ENCODE measurements at places on chromosomes 3 and 15.
A peak's percentile ranks its signal among the peaks of the same experiment; 100 is the strongest.

GRCh38 chr3:81393251-81393650 lies 368.2 kb downstream of the GBE1 start:
- DNase-seq, result no peak

- DNase-seq, result no peak
Measured at GRCh38 chr3:46825450-46825849, 37.8 kb downstream of the MYL3 start.

DNA sequence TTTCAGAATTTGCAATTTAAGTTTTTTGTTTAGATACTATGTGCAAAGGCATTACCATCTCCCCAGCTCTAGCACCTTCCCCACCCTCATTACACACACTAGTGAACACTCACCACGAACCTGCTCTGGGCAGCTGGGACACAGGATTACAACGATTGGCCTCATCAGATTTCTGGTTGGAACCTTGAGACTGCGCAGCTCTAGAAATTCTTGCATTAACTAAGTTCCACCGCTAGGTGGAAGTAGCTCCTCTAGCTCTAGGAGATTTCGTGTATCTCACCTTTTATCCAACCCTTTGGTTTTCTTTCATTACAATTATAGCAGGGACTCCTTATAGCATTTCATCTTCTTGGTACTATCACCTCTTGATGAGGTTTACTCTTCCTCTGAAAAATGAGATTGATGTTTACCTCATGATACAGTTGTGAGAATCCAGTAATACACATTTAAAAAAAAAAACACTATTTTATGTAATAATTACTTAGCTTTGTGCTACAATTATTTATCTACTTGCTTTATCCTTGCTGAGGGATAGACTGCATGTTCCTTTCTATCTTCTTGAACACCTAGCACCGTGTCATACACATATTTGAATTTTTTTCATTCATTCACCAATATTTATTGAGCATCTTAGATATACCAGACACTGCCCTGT lies 28.7 kb upstream of the PLOD2 start:
- DNase-seq, result no peak

GRCh38 chr3:129000742-129001100 lies 383 bp upstream of the EFCC1 start:
- no peak for DNase-seq

GRCh38 chr3:126961191-126961790 lies 21.6 kb upstream of the PLXNA1 start:
- no peak for DNase-seq

GRCh38 chr3:44093531-44093930 lies 148.2 kb upstream of the TOPAZ1 start:
- DNase-seq, result no peak

DNA sequence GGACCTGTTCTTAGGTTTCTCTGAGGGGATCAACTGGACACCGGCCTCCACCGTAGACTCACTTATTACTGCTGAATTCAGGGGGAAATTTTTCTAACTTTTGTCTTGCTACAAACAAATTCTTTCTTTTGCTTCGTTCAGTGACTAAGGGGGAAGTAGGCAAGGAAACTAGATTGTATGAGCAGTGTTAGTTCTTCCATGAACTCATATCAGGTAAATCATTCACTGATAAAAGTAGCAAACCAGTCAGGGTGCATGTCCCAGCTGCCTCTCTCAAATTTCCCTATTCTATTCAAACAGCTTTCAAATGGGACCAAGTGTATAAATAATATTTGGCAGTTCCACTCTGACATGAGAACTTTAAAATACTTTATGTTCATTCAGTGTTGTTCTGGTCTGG lies 7.3 kb upstream of the CCDC13 start:
- no peak for DNase-seq

GRCh38 chr3:66441692-66442091 lies 59.1 kb downstream of the LRIG1 start:
- DNase-seq, result no peak

DNA sequence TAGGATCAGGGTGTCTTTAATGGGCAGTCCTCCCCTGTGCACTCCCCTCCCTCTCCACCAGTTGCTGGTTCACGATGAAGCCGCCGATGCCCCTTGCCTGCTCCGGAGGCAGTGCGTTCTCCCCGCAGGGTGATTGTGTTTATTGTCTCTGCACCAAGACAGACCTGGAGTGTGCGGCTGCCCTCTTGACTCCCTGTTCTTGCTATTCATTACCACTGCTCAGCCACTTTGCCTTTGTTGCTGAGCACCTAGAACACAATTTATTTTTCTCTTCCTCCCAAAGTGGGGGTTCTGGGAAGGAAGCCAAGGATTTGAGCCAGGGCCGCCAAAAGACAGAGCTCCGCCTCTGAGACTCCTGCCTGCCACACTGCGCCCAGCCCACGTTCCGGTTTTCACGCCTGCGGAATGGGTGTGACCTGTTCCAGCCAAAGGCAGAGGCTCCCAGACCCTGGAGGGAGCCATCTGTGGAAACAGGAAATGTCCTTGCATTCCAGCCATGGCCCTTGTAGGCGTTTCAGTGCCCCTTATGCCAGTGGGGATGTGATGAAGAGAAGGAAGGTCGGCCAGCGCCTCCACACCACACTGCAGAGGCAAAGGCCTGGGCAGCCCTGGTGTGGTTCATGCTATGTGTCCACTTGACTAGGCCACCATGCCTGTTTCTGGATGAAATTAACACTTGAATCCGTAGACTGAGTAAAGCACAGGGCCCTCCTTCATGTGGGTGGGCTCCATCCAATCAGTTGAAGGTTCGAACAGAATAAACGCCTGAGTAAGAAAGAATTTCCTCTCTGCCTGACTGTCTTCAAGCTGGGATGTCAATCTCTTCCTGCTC lies 85.8 kb downstream of the HMG20A start:
- no peak for DNase-seq

DNA sequence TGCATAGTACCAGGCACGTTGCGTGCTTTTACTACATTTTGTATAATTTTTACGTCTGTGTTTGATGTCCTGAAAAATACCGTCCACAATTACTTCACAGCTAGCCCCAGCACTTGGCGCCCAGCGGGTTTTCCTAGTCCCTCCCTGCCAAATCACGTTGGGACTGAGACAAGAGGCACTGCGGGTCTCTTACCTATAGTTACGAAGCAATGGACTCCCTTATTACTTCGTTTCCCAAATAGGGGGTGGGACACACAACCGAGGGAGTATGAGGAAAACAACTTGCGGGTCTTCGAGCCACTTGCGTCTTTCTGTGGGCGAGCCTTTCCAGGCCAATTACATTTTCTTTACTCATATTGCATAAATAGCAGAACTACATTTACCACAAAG lies 620 bp upstream of the CMSS1 start:
- DNase-seq, result no peak

- no peak for DNase-seq
Measured at GRCh38 chr3:195104340-195104739, 166.6 kb downstream of the XXYLT1 start.

DNA sequence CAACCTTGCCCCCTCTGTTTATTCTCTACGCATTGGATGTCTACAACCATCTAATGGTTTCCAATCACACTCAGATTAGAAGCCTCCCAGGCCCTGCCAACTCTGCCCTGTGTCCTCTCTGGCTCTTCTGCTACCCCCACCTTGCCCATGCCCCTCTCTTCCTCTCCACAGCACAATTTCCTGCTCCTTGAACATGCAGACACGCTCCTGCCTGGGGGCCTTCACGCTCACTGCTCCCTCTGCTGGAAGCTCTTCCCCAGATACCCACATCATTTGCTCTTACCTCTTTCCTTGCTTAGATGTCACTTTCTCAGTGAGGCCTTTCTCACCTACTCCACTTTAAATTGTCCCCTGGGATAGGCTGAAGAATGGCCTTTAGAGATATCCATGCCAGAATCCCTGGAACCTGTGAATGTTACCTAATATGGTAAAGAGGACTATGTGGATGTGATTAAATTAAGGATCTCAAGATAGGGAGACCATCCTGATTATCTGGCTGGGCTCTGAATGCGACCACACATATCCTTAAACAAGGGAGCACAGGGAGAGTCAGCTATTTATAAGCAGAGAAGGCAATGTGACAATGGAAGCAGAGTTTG lies 9.9 kb downstream of the KY start:
- no peak for DNase-seq

GRCh38 chr15:58748852-58749531 lies 515 bp downstream of the ADAM10 start:
- peak; percentile 32 for DNase-seq

GRCh38 chr15:92161039-92161670 lies 232.5 kb upstream of the ST8SIA2 start:
- DNase-seq, result no peak

DNA sequence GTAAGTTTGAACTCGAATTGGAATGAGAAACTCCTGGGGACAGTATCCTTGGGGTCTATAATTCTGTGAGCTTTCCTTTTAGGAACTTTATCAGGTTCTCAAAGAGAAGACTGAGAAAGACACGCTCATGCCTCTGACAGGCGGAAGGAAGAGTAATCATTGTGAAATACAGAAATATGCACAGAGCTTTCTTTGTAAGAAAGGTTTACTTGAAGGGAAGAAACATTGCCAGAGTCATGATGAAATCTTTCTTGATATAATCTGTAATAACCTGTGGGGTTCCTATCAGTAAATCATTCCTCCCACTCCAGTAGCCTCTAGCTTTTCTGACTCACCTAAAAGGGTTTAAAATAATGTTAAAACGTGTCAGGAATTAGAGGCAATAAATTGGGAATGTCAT lies 83.6 kb upstream of the CCDC39 start:
- DNase-seq, result no peak

DNA sequence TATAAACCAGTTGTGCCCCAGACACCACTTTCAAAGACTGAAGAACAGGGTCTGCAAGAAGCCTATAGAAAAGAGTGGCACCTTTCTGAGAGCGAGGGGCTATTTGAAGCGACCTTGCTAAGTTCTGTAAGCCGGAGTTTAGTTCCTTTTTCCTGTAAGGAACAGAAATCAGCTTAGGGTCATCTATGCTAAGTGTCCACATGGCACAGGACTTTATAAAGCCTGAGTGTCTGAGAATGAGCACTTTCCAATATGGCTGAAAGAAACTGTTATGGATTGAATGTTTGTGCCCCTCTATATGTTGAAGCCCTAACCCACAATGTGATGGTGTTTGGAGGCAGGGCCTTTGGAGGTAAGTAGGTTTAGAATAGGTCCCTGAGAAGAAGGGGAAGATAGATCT lies 4.0 kb upstream of the A4GNT start:
- no peak for DNase-seq

- no peak for DNase-seq
Measured at GRCh38 chr3:12999147-13000140, 73.8 kb downstream of the IQSEC1 start.

DNA sequence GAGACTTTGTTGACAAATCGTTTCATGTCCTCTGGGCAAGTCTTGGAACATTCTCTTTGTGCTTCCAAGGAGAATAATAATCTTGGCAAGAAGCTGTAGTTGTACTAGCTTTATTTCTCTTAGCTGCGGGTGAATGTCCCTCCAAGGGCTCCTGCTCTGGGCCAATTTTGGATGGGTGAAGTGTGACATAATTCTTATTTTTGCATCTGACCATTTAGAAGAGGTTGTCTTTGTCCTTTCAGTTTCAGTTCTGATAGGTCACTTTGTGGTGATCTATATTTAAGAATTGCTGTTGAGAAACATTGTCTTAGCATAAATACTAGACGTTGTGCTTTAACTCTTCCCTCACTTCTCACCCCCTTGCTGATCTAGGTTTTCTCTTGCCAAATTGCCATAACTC lies 164.8 kb upstream of the RORA start:
- no peak for DNase-seq

DNA sequence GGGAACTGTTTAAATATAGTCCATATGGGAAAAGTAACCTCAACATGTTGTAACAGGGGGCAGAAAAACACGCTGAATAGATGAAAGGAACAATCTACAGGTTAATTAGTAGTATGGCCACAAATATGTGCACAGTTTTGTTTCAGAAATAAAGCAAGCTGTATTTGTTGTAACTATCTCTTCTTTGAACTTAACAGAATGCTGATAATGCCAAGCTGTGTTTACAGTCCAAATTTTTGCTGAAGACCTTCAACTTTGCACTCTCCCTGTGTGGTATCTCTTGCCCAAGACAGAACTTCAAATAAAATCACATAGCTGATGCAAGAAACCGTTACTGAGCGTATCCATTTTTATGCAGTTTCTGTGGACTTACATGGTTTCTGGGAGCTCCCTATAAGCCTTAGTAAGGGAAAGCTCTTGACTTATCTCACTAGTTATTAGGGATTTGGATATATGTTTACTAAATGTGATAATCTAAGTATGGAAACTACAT lies 425.4 kb upstream of the TPRG1 start:
- DNase-seq, result no peak

DNA sequence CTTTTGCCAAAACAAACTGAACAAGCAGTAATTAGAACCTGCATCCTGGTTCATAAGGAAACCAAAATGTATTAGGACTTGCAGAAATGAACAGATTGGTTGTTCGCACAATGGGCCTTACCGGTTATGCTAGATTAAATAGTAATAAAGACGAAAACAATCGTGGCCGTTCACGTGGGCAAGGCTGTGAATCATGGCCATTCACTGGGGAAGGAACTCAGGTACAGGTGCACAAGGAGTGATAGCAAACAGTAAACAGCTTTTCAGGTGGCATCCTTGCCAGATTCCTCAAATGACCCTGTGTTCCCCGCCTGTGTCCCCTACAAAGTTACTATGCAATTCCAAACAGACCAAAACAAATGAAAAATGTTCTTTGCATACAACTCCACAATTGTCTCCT lies 8.2 kb downstream of the LRIG1 start:
- no peak for DNase-seq

- no peak for DNase-seq
Measured at GRCh38 chr3:146899171-146899570, 294.0 kb upstream of the PLSCR5 start.
